ENCODE measurements at places on chromosomes 12 and 14.

- H3K4me3 ChIP-seq = no peak overlapping the region
- DNase-seq = no peak
- H3K4me1 ChIP-seq = no peaks in the 10 kb centered on the region
- H3K27me3 ChIP-seq = no peaks in the 10 kb centered on the region
These were observed 21.5 kb downstream of the USP44 start for GRCh38 chr12:95529693-95530225.

DNA sequence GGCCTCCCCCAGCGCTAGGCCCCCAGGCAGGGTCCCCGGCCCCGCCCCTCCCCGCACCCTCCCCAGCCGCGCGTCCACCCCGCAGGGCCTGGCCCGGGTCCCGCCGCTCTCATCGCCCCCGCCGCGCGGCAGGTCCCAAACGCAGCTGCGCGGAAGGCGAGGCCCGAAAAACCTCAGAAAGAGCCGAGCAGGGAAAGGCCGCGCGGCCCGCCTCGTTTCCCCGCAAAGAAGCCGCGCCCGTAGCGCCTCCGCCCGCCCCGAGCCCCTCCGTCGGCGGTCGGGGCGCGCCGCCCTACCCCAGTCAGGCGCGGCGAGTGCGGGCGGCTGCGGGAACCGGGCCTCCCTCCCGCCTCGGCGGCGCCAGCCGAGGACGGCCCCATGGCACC is 324 bp downstream of the POLE start:
- no peaks in the 10 kb centered on the region for H3K27me3 ChIP-seq
- no peak for DNase-seq
- peak overlapping the region; percentile 92 for H3K4me3 ChIP-seq

- no peaks in the 10 kb centered on the region for H3K36me3 ChIP-seq
- H3K27ac ChIP-seq = peak within 1 kb of the TSS; percentile 34
- H3K27me3 ChIP-seq = no peaks in the 10 kb centered on the region
- DNase-seq = peak; percentile 86
These were observed at the start of gene OAS3 for GRCh38 chr12:112937741-112938719. TSS of gene OAS3 (plus strand) at chr12:112938474. CDS start at chr12:112938531, 57 bp downstream.

GRCh38 chr12:112347581-112347982 is 34.6 kb downstream of the HECTD4 start:
- DNase-seq = no peak
- no peak overlapping the region for H3K27ac ChIP-seq
- H3K4me3 ChIP-seq = no peak overlapping the region
- no peaks in the 10 kb centered on the region for H3K27me3 ChIP-seq
- no peaks in the 10 kb centered on the region for H3K4me1 ChIP-seq
- H3K36me3 ChIP-seq = no peaks in the 10 kb centered on the region

DNA sequence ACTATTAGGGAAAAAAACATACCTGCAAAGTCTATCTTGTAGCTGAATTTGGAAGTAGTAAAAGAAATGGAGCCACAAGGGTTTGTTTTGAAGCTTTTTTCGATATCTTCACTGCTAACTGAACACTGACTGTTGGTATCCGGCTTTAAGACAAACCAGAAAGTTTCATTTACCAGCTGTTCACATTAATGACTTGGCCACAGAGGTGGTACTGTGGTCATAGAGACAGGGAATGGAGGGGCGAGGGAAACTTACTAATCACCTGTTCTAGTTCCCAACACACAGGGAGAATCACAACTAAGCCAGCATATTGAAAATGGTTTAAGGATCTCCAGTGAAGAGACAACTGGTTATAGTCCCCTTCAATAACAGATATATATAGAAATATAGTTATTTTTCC is 44.3 kb downstream of the PARP11 start:
- H3K4me3 ChIP-seq = no peak overlapping the region
- no peak for DNase-seq
- H3K27ac ChIP-seq = no peak overlapping the region
- no peaks in the 10 kb centered on the region for H3K4me1 ChIP-seq
- no peaks in the 10 kb centered on the region for H3K27me3 ChIP-seq

DNA sequence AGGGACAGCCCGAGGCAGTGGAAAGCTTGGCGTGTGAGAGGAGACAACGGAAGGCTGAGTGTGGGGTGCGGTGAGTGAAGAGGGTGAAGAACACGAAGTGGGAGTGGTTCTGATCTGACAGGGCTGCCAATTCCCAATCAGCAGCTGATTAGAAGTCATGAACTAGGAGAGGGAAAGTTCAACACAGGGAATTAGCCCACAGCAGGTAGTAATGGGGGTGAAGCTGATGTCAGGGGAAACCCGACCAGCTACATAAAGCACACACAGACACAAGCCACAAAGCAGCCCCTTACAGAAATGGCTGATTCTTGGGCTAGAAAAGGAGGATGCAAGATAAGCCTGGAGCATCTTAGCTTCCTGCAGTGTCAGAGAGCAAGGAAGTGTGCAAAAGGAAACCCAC is 47.5 kb upstream of the TCL1A start:
- no peak overlapping the region for H3K27ac ChIP-seq
- no peaks in the 10 kb centered on the region for H3K36me3 ChIP-seq
- DNase-seq = no peak
- H3K4me1 ChIP-seq = peaks cover 4% of the 10 kb centered on the region
